ENCODE measurements at places on chromosomes 12 and 14. TPM values are rescaled to one million over a fixed set of nuclear protein-coding genes. Genes with fewer than 3 reads are reported as not detected.

COX8C gene
- not detected for total RNA-seq

- H3K4me1 ChIP-seq: no peaks in the 10 kb centered on the region
- DNase-seq: no peak
- no peaks in the 10 kb centered on the region for H3K36me3 ChIP-seq
- no peak overlapping the region for H3K27ac ChIP-seq
- no peak overlapping the region for H3K4me3 ChIP-seq
These were observed 235.8 kb downstream of the SSPN start for GRCh38 chr12:26431211-26431610.

DNA sequence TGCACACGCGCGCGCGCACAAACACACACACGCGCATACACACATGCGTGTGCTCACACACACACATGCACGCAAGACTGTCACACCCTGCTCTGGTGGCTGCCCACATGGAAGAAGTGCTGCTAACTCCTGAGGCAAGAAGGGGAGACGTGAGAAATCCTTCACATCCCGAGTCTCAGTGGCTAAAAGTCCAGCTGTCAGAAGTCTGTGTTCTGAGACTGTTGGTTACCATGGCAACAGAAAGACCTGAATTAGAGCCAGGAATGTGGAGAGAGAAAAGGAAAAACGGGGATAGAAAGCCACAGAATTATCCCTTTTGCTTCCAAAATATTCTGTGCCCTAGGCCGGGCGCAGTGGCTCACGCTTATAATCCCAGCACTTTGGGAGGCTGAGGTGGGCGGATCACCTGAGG is 71.2 kb downstream of the PPFIBP1 start:
- H3K27me3 ChIP-seq: no peaks in the 10 kb centered on the region
- peaks cover 2% of the 10 kb centered on the region for H3K4me1 ChIP-seq
- no peaks in the 10 kb centered on the region for H3K36me3 ChIP-seq

DNA sequence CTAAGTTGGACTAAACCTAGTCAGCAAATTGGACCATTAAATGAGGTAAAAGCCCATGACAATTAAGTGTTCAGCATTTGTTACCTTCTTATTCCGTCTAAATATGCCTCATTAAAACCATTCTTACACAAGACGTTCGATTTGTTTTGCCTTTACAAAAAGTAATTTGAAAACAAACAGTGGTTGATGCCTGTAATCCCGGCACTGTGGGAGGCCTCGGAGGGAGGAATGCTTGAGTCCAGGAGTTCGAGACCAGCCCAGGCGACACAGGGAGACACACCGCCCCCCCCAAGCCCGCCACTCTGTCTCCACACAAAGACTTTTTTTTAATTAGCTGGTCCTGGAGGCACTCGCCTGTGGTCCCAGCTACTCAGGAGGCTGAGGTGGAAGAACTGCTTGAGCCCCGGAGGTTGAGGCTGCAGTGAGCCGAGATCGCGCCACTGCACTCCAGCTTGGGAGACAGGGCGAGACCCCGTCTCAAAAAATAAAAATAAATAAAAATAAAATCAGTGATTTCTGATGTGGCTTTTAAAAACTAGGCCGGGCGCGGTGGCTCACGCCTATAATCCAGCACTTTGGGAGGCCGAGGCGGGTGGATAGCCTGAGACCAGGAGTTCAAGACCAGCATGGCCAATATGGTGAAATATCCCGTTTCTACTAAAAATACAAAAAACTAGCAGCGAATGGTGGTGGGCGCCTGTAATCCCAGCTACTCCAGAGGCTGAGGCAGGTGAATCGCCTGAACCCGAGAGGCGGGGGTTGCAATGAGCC is 856 bp upstream of the EIF4B start:
- H3K36me3 ChIP-seq: no peaks in the 10 kb centered on the region
- no peaks in the 10 kb centered on the region for H3K27me3 ChIP-seq
- H3K4me3 ChIP-seq: peak overlapping the region; percentile 99
- peak overlapping the region; percentile 98 for H3K27ac ChIP-seq
- DNase-seq: peak; percentile 23

TMTC1 gene
- 58.8 TPM for total RNA-seq

DNA sequence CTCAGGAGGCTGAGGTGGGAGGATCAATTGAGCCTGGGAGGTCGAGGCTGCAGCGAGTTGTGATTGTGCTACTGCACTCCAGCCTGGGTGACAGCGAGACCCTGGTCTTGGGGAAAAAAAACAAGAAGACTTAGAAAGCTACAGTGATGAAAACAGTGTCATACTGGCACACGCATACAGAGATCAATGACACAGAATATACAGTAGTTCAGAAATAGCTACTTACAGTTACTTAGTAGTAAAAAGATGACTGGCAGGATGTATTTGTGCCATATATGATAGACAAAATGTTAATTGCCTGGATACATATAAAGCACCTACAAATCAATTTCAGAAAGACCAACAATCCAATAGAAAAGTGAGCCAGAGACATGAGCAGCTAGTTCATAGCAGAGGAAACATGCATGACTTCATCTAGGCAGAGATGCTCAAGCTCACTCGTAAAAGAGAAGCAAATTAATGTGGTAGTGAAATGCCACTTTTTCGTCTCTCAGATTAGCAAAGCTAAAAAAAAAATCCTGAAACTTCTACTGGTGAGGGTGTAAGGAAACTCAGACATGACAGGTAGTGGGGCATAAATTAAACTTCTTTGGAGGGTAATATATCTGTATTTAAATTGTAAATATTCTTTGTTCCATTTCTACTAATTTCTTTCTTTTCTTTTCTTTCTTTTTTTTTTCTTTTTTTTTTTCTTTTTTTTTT is 2.5 kb upstream of the ALDH2 start:
- H3K27me3 ChIP-seq: no peaks in the 10 kb centered on the region
- H3K4me1 ChIP-seq: peaks cover 2% of the 10 kb centered on the region
- no peaks in the 10 kb centered on the region for H3K36me3 ChIP-seq
- no peak overlapping the region for H3K27ac ChIP-seq

- DNase-seq: no peak
- no peaks in the 10 kb centered on the region for H3K4me1 ChIP-seq
- H3K27me3 ChIP-seq: no peaks in the 10 kb centered on the region
- no peak overlapping the region for H3K27ac ChIP-seq
- H3K36me3 ChIP-seq: no peaks in the 10 kb centered on the region
These were observed 7.4 kb downstream of the SERPINA12 start for GRCh38 chr14:94501588-94502516.

Measured in kidney (tissue), 22 donors.